ENCODE measurements at places on chromosomes 4 and X. TPM values are rescaled to one million over a fixed set of nuclear protein-coding genes. Genes with fewer than 3 reads are reported as not detected.

Gene RASGEF1B
- 10.2 TPM for total RNA-seq

Gene MAGEB17
- 0.19 TPM for total RNA-seq

DNA sequence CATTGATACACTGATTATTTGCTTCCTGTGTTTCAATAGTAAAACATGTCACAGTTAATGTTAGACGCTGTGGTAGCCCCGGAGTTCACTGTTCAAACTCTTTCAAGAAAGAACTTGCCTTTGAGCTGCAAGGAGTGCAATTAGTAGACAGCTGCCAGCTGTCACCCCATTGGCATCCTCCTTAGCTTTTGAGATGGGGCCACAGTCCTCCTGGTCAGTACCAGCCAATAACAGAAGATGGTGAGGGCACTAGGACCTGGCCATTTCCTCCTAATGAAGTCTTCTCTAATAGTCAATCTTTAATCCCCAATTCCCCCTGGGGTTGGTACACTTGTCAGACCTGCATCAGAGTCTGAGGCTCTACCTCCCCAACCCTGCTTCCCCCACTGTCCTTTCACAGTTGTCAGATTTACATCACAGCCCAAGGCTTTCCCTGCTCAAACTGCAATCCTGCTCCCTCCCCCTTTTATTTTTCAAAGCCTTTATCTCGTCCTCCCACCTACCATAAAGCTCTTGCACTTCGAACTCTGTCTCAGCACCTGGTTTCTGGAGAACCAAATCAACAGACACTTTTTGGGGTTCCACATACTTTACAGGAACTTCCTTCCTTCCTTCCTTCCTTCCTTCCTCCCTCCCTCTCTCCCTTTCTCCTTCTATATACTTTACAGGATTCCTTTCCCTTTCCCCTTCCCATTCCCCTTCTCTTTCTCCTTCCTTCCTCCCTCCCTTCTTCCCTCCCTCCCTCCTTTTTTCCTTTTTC lies 182.0 kb downstream of the RASL11B start:
- no peaks in the 10 kb centered on the region for H3K27me3 ChIP-seq
- H3K4me3 ChIP-seq, result no peak overlapping the region
- DNase-seq, result no peak
- peaks cover 9% of the 10 kb centered on the region for H3K4me1 ChIP-seq

DNA sequence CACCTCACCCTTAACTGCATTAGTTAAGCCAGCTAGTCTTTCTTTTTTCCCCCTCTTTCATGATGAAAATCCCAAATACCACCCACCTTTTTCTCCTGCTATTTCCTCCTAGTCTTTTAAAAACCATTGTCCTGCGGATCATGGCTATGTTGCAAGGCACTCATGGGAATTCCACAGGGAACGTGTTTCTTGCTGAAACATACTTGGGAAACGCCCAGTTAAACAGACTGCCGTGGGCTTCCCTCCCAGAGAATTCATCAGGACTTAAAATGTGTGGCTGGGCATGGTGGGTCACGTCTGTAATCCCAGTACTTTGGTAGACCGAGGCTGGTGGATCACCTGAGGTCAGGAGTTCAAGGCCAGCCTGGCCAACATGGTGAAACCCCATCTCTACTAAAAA lies 32.2 kb downstream of the XG start:
- H3K27me3 ChIP-seq, result no peaks in the 10 kb centered on the region
- H3K4me3 ChIP-seq, result no peak overlapping the region
- peaks cover 48% of the 10 kb centered on the region for H3K4me1 ChIP-seq
- DNase-seq, result no peak
- peaks cover 5% of the 10 kb centered on the region for H3K36me3 ChIP-seq

DNA sequence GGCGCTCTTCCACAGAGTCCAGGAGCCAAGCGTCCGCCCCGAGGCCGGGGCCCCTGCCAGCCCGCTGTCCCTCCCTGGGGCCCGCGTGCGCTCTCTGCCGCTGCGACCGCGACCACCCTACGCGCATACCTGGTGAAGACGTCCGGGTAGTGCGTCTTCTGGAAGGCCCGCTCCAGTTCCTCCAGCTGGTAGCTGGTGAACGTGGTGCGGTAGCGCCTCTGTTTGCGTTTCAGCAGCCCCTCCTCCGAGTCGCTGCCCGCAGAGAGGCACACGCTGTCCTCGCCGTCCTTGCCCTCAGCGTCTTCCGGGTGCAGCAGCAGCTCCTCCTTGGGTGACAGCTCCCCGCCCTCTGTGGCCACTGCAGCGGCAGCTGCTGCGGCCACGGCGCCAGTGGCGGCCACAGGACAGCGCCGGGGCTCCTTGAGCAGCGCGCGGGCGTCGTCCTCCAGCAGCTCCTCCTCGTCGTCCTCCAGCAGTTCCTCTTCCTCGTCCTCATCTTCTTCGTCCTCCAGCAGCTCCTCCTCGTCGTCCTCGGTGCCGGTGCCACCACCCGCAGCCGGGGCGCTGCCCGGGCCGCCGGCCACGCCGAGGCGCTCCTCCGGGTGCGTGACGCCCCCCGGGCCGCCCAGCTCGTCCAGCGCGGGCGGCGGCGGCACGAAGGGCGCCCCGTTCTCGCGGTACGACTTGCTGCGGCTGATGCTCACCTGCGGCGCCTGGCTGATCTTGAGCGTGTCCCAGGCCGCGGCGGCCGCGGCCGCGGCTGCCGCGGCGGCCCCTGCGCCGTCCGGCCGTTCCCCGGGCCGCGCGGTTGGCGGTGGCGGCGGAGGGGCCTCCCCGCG lies 2.8 kb downstream of the ARX start:
- H3K4me1 ChIP-seq, result peaks cover 4% of the 10 kb centered on the region
- H3K27me3 ChIP-seq, result peaks cover 95% of the 10 kb centered on the region
- no peaks in the 10 kb centered on the region for H3K36me3 ChIP-seq
- DNase-seq, result no peak
- H3K4me3 ChIP-seq, result peak overlapping the region; percentile 64
